ENCODE measurements at places on chromosomes 16 and 17.

DNA sequence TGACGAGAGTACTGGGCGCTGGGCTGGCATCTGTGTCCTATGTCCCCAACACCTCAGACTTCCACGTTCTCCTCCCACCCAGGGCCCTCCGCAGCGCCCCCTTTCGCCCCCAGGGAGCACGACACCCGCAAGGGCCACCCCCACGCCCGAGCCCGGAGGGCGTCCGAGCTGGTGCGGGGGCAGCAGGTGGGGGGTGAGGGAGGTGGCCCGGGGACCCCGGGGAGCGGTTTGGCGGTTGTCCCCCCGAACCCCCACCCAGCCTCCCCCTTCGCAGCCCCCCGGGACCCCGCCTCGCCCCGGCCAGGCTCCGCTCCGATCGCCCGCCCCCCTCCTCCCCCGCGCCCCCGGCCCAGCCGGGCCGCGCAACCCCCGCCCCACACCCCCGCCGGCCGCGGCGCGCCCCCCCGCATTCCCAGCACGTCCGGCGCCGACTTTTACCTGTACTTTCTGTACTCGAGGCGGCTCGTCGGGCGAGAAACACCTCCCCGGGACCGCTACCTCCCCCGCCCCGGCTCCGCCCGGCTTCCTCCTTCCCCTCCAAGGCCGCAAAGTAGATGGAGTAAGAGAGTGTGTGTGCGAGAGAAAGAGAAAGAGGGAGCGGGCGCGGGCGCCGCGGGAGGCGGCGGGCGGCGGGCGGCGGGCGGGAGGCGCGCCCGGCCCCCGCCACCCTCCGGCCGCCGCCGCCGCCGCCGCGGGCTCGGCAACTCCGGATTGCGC lies 901 bp downstream of the CDYL2 start:
- peak; percentile 13 for DNase-seq

- peak; percentile 36 for DNase-seq
Observed at GRCh38 chr17:42818379-42818778, 5.7 kb downstream of the BECN1 start.

DNA sequence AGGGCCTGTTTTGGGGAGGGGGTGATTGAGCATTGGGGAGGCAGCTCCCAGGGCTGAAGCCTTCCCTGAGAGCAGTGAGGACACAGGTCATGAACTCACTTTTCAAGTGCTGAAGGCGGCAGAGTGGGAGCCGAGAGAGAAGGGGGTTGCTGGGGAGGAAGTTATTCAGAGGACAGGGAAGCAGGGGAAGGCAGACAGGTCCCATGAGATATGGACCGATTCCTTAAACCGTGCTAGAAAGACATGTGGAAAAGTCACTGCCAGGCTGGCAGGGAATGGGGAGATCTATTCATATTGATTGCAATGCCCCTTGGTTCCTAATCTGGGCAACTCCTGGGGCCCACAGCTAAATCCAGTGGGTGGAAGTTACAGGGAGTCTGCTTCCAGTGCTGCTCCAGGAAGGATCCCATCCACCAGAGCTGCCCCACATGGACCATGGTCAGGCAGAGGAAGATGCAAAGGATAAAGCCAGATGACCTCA lies 1.1 kb downstream of the CCL4 start:
- DNase-seq, result no peak

DNA sequence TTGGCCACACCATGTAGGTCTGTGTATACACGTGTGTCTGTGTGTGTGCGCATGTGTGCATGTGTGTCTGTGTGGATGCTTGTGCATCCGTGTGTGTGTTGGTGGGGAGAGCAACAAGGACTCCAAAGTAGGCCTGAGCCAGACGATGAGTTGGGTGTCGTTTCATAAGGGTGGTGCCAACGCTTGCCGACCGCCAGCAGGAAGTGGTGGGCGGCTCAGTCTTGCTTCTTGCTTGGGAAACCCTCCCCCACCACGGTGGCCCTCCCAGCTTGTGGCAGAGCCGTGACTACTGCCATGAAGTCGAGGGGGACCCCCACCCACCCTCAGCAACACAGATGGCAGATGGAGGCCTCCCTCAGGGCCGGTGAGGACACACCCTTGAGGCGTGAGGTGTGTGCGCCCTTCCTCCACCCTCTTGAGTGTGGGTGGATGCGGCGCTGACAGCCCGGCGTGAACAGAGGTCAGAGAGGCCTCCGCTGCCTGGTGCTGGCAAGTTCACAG lies 17.5 kb downstream of the SBK1 start:
- no peak for DNase-seq

DNA sequence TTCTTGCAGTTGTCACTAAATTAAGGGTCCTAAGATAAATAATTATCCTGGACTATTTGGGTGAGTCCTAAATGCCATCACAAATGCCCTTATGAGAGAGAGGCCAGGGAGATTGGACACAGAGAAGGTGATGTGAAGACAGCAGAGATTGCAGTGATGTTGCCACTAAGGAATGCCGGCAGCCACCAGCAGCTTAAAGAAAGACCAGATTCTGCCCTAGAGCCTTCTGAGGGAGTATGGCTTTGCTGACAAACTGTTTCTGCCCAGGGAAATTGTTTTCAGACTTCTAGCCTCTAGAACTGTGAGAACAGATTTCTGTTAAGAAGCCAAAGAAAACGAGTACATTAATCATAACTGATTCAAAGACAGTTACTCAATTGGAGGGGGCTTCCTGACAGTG lies 10.0 kb upstream of the ZNF23 start:
- DNase-seq, result no peak

- DNase-seq, result no peak
Observed at GRCh38 chr17:48139944-48140343, 32.4 kb downstream of the SNX11 start.

DNA sequence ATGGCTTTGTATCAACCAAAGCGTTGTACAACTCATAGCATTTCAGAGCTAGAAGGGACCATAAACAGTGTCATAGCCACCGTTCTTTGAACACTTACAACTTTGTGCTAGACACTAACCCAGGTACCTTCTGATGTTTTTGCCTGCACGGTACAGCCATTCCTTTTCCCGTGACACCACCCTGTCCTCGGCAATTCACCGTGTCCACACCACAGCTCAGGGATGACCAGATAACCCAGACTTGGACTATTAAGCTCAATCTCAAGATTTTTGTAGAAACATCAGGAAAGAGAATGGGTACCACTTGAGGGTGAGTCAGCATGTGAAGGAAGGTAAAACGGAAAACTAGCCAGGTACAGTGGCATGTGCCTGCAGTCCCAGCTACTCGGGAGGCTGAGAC lies 9.8 kb upstream of the CBFB start:
- no peak for DNase-seq

GRCh38 chr17:74117087-74117698 lies 86.3 kb upstream of the RPL38 start:
- no peak for DNase-seq

- no peak for DNase-seq
Observed at GRCh38 chr17:61570118-61570517, 20.9 kb downstream of the NACA2 start.

- DNase-seq, result no peak
Observed at GRCh38 chr17:82086941-82087906, 10.8 kb downstream of the FASN start.

GRCh38 chr17:28494445-28495188 lies 11.5 kb upstream of the FOXN1 start:
- DNase-seq, result peak; percentile 51
